ENCODE measurements at places on chromosomes 12 and 14.

DNA sequence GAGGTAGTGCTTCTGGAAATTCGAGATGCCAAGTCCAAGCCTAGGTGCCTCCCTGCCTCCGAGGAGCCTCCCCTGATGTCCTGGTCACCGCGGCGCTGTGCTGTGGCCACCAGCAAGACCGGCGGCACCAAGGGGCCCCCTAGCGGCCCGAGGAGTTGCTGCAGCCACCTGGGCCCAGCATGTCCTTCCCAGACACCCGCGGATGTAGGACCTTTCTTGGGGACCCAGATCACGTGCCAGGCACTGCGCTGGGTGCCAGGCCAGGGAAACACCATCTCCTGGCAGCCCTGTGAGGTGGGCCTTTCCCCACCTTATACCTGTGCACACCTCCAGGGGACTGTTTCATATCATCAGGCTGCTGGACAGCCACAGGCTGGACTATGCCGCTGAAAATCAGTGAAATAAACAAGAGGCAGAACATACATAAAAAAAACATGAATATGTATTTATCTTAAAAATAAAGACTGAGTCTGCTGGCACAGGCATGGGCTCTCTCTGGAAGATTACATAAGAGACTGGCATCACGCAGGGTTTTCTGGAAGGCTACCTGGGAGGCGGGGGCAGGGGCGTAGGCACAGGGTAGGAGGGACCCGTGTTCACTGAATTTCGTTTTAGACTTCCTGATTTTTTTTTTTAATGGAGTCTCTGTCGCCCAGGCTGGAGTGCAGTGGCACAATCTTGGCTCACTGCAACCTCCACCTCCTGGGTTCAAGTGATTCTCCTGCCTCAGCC, 15.9 kb upstream of the HHIPL1 start:
- DNase-seq = peak; percentile 71

DNA sequence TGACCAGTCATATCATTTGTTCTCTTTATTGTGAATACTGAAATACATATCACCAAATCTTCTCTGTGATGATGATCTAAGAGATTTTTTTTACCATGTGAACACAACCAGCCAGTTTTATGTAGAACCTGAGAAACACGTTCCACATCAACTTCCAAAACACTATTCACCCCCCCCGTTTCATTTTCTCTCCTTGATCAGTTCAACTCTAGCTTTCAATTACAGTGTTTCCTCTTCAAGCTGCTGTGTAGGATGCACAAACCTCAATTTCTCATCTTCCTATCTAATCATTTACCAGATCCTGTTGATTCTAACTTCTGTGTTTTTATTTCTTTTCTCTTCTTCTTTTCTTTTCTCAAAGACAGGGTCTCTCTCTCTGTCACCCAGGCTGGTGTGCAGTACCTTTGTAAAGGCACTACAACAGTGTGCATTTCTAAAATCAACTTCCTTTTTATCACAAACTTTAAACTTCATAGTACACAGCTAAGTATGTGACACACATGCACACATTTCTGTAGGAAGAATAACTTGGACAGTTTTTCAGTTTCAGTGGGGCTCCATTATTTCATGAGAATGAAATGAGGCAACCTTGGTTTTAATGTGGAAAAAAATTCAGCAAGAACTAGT, 149.9 kb upstream of the FBXO33 start:
- DNase-seq = no peak

- DNase-seq = no peak
These were observed 24.1 kb downstream of the BDKRB1 start for GRCh38 chr14:96280104-96280503.

DNA sequence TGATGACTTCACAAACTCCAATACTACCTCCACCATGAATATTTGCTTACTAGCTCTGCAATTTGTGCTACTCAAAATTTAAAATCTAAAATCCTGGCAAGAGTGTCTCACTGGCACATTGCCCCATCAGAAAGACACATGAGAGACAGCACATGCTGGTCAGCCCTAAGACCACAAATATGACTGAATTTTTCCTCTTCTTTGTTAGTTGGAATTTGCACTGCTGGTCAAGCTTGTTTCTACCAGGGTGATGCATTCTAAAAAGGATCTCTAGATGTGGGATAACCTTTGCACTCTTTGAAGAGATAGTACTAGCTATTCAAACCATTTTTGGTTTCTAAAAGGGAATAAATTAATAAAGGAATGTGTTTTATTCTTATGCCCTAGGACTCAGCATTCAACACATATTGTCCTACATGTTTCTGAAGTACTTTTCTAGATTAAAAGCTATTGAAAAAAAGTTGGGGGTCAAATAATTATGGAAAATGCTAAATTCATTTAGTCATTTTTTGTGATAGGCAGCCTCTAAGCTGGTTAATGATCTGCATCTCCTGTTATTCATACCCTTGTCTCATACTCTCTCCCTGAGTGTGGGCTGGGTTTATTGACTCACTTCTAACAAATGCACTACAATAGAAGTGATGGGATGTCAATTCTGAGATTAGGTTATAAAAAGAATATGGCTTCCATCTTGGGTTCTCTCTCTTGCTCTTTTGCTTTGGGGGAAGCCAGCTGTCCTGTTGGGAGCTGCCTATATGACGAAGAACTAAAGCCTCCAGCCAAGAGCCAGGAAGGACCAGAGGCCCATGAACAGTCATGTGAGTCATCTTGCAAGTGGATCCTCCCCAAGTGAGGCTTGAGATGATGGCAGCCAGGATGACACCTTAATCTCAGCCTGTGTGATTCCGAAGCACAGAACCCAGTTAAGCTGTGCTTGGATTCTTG, 211.5 kb upstream of the CRY1 start:
- DNase-seq = no peak

GRCh38 chr12:105783983-105784947, 354.5 kb downstream of the NUAK1 start:
- no peak for DNase-seq

- no peak for DNase-seq
These were observed 16.4 kb downstream of the MLXIP start for GRCh38 chr12:122094735-122095631.

- DNase-seq = no peak
These were observed 149.5 kb downstream of the SLC6A15 start for GRCh38 chr12:84763107-84763506.

- DNase-seq = no peak
These were observed 82.0 kb upstream of the ESRRB start for GRCh38 chr14:76293923-76294322.

DNA sequence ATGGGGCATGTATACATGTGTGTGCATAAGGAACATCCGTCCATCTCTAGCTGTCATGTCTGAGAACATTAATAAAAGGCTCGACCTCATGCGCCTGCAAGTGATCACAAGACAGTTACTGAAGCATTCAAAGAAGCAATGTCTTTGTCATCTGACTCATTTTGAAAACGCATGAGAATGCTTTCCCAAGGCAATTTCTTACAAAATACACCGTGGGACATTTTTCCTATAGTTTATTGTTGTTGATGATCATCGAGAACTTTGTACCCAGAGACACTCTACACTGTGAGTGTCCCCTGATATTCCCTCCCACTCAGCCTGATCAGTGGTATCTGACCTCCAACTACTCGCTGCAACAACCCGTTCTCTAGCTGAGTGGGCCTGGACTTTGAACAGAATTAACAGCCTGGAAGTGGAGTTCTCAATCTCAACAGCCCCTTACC, 68.1 kb downstream of the ETV6 start:
- no peak for DNase-seq

DNA sequence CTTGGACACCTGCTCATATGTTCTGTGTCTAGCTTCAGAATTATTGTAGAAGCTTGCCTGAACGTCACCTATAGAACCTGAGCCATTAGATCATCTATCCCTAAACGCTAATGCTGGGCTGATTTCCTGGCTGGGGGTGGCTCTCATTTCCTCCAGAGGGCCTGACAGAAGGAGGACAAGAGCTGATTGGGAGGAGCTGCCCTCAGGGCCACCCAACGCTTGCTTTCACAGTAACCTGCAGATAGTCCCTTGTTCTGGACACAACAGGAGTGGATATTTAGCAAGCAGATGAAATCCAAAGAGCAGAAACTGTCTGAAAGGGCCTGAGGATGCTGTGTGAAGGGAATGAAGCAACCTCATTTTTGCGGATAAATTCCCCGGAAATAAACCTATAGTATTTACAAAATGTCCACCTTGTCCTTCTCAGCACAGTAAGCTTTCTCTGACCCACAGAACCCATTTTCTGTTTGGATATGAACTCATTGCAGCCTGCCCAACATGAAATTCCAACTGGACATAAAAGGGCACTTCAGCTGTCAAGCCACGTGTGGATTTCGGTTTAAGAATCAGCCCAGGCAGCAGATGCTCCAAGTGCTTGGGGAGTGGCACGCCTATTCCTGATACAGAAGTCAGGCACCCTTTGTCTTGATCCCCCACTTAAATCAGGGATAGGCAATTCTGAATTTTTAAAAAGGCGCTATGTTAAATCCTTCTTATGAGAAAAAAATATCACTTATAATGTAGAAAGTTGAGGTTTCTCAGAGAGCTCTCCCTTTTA, 32.8 kb upstream of the TUBA1C start:
- no peak for DNase-seq

- peak; percentile 97 for DNase-seq
These were observed 13.0 kb upstream of the UBC start for GRCh38 chr12:124927201-124928094.

GRCh38 chr12:110998971-110999370, 78.6 kb upstream of the MYL2 start:
- no peak for DNase-seq

- DNase-seq = no peak
These were observed 6.2 kb upstream of the OAS1 start for GRCh38 chr12:112900298-112901145.

GRCh38 chr14:52397844-52398243, 83.7 kb downstream of the PTGER2 start:
- DNase-seq = no peak

DNA sequence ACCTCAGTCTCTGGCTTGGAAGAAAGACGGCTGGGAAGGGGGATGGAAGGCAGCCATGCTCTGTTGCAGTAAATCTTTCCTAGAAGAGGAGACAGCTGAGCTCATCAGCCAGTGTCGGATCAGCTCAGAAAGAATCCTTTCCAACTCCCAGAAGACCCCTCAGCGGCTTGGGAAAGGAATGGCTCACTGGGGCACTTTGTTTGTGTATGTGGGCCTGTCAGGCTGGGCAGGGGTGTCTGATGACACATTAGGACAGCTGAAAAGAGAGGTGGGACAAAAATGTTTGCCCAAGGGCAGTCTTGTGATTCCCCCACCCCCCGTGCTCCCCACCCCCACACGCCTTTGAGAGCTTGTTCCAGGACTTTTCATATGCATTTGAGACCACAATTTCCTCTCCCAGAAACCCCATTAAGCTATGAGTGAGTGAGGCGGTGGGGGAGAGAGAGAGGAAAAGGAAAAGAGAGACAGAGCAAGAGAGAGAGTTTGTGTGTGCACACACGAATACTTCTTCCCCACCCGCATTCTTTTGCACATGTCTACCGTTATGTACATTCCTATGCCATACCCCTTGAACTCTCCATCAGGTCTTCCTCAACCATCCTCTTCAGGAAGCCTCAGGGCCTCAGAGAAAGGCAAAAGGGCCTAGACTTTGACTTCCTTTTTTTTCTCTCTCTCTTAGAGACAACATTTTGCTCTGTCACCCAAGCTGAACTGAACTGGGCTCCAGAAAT, 198.9 kb downstream of the ZFP36L1 start:
- no peak for DNase-seq

DNA sequence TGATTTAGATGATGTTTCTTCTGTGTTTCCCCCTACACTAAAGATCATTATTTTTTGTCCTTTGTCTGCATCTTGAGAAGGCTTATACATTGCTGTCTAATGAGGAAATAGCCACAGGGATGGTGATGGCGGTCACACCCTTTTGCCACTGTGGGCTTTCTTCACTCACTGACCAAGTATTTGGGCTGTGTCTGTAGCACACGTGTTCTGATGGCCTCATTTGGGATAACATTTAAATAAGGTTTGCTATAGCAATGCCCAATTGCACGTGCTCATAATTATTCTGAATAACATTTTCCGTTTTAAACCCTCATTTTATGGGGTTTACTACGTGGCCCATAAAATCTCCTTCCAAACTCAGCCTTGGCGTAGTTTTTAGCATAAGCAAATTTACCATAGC, 230.3 kb upstream of the PRICKLE1 start:
- no peak for DNase-seq

GRCh38 chr14:36344211-36344610, 23.8 kb upstream of the MBIP start:
- no peak for DNase-seq

DNA sequence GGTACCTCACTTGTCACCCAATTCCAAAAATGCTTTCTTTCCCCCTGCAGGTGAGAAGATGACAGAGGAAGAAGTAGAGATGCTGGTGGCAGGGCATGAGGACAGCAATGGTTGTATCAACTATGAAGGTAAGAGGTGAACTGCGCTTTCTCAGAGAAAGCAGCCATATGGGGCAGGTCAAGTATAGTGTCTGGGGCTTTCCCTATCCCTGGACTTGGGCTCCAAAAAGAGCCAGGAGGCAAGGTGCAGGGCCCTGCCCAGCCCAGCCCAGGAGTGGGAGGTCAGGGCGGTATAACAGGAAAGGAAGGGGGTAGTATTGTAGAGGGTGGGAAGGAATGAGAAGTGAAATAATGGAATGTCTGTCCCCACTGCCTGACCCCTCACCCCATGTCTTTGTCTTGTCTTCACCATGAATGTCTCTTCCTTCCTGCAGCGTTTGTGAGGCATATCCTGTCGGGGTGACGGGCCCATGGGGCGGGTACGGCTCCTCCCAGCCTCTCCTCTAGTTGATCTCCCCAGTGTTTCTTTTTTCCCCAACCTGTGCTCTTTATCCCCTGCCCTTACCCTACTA, 2.1 kb downstream of the MYL6 start:
- DNase-seq = no peak

DNA sequence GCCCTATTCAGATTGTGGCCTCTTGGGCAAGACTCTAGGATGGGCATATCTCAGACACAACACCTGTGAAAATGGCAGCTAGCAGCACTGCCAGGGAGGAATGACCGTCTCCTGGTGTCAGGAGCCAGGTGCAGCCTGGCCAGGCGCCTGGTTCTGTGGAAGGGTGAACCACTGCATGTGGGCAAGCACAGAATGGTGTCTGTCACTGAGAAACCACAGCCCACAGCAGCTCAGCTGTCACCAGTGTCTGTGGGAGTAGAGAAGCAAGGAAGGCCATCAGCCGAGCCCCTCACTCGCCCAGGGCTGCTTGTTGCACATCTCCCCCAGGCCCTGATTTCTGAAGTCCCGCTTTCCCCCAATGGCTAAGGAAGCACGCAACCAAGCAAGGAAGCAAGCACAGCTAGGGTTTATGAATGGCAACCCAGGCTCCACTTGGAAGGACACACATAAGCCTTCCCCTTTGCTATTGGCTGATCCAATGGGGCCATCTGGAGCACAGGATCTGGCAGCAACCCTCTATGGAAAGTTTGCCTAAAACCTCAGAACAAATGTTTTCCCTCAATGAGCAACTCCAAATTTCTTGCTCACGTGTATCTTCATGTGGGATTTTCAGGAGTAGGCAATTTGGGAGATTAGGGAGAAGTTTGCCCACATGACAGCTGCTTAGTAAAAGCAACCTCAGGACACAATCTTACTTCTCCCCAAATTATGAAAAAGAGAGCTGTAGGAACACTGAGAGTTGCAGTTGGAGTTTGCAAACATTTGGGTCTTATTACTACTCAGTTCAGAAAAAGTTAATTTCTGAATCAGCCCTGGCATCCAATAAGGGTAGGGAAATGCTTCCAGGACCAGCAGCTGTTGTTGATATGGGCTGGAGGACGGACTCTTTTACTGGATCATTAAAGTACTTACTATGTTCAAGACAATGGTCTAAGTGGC, 44.7 kb downstream of the GPHB5 start:
- DNase-seq = peak; percentile 38

- DNase-seq = no peak
These were observed 65.6 kb downstream of the NUAK1 start for GRCh38 chr12:106073179-106073578.

- DNase-seq = no peak
These were observed 3.4 kb upstream of the ARHGAP5 start for GRCh38 chr14:32073537-32074189.

Data from tibial nerve (tissue), 4 donors.